ENCODE measurements at places on chromosomes 2 and 18.

GRCh38 chr2:224724331-224724730 is 8.2 kb upstream of the CCDC195 start:
- DNase-seq: no peak

DNA sequence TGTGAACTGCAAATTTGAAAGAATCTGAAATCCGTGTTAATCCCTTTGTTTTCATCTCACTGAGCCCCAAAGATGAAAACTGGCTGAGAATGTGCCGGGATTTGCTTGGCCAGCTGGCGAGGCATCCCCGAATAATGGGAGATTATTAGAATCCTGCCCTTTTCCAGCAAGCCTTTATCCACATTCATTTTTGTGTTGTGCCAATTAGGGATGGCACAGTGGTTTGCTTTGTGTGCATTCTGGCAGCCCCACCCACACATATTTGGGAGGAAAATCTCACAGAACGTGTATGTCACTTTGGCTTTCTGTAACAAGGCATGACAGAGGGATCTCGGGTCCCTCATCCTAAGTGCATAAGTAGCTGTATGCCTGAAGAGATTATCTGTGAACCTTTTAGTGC is 405.8 kb upstream of the FAM98A start:
- no peak for DNase-seq

GRCh38 chr18:23859466-23860336 is 154.9 kb upstream of the TTC39C start:
- DNase-seq: no peak

DNA sequence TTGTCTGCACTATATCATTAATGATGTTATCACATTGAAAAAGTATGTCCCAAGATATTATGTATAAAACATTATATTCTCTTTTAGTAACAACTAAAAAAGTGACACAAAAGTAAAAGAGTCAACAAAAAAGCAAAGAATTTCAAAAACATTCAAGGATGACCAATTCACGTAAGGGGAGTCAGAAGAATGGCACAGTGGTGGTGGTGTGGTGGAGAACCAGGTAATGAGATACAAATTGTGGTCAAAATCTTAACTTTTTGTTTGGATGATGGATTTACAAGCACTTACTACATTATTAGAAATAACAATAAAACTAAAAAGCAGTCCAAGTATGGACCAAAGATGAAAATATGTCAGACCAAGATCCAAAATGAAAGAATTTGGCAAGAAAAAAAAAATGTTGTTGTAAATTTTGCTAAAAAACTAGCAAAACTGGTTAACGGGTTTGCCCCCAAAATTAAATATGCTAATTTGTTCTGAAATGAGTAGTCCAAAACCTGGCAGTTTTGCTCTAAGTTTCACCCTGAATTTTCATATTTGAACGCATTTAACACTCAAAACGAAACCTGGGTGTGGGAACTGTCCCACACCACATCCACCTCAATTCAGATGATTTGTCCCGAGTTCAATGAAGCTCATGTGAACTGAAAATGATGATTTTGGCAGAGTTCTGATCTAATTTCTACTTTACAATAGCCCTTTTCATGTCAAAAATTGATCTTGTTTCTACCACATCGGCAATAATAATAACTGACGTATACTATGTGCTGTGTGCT is 135.8 kb downstream of the IKZF2 start:
- no peak for DNase-seq

DNA sequence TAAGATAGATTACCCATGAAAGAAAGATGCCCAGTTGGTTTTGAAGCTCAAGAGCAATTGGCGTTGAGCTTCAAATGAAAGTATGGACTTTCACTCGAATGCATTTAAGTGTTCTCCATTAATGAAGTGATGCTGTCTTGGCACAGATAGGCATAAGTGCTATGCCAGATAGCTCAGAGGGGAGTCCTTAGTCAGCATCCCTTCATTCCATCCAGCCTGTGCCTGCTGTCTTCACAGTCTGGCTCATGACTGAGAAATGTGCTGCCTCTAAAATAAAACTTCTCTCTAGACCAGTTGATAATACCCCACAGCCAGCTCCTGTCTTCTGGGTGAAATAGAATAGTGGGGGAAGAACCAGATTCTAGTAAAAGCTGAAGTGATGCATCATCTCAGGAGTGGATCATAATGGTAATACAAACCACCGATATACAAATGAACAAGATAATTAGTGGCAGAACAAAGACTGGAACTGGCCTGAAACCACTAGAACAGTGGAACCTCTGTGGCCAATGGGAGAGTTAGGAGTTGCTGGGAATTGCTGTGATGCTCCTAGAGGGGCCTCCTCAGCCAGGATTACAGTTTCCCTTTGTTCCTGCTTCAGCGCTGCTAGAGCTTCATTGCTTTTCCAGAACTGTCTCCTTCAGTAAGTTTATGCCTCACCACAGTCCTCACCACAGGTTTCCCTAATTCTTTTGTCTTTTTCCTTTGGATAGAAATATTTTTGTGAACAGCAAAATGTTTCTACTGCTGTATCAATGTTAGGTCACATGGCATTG is 359.3 kb downstream of the KIAA1328 start:
- no peak for DNase-seq
